ENCODE measurements at places on chromosomes 1 and 21. TPM values are rescaled to one million over a fixed set of nuclear protein-coding genes. Genes with fewer than 3 reads are reported as not detected.
A peak's percentile ranks its signal among the peaks of the same experiment; 100 is the strongest.

DNA sequence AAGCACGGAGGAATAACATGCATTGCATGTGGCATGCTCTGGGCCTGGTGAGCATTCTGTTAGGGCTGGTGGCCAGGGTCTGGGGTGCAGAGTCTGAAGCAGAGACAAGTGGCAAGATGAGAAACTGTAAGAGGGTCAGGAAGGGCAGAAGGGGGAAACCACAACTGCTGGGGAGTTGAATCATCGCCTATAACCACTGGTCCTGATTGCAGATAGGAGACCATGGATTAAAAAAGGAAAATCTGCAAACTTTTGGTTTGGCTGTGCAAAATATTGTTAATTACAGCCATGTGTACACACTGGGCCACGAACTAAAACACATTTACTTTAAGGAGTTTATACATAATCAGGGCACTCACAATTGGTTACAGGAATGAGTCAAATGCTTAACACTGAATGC is 76.6 kb downstream of the TGFBR3 start:
- H3K36me3 ChIP-seq: no peaks in the 10 kb centered on the region
- no peak for DNase-seq
- H3K4me1 ChIP-seq: peaks cover 21% of the 10 kb centered on the region
- H3K27ac ChIP-seq: no peak overlapping the region
- no peaks in the 10 kb centered on the region for H3K27me3 ChIP-seq
- H3K4me3 ChIP-seq: no peak overlapping the region

DNA sequence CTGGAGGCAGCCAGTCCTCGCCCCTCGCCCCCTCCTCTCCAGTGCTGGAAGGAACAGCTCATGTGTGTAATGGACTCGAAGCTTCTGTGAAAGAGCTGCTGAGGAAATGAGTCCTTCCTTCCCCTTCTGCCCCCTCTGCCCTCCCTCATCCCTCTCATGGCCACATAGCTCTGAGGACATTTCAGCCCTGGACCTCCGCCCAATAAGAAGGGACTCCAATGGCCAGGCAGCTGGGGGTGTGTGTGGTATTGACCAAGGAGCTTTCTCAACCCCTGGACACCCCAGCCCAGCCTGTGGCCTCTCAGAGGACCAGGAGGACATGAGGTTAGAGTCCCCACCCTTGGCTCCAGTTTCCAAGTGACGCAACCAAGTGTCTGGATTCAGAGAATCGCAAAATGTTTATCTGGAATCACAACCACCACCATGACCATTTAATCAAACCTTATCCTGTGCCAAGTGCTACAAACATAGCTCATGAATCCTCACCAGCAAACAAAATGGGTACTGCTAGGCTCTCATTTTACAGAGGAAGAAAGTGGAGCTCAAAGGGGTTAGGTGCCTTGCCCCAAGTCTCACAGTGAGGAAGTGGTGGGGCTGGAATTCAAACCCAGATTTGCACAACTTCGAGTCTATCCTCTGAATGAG is 47.8 kb upstream of the ECE1 start:
- H3K27me3 ChIP-seq: no peaks in the 10 kb centered on the region
- no peak overlapping the region for H3K4me3 ChIP-seq
- no peaks in the 10 kb centered on the region for H3K36me3 ChIP-seq
- DNase-seq: peak; percentile 55
- peaks cover 98% of the 10 kb centered on the region for H3K4me1 ChIP-seq
- peak overlapping the region; percentile 84 for H3K27ac ChIP-seq

- DNase-seq: no peak
- H3K27ac ChIP-seq: no peak overlapping the region
- H3K4me1 ChIP-seq: peaks cover 8% of the 10 kb centered on the region
- no peaks in the 10 kb centered on the region for H3K36me3 ChIP-seq
- no peak overlapping the region for H3K4me3 ChIP-seq
These were observed 61.9 kb downstream of the EVA1C start for GRCh38 chr21:32474179-32475059.

DNA sequence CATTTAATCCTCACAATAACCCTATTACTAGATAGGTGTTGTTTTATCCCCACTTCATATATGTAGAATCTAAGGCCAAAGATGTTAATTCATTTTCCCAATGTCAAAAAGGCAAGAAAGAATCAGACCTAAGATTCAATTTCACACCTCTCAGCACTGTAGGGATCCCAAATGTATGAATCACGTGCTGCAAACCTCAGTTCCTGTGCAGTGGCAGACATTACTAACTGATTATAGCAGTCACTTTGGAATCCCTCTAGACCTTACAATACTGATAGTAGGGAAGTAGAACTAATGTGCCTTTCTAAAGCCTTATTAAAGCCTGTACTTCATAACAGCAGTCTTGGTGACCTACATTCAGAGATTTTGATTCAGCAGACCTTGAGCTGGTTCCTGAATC is 2.3 kb downstream of the C1orf87 start:
- no peak overlapping the region for H3K27ac ChIP-seq
- no peaks in the 10 kb centered on the region for H3K4me1 ChIP-seq
- no peaks in the 10 kb centered on the region for H3K27me3 ChIP-seq
- no peaks in the 10 kb centered on the region for H3K36me3 ChIP-seq

DNA sequence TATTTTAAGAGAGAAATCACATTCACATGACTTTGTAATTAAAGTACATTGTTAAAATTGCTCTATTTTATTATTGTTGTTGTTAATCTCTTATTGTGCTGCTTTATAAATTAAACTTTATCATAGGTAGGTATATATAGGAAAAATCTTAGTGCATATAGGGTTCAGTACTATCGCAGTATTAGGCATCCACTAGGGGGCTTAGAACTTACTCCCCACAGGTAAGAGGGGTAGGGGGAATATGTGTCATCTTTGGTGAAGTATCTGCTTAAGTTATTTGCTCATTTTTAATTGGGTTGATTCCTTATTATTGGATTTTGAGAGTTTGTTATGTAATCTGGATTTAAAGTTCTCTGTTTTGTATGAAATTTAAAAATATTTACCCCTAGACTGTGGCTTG is 385.2 kb downstream of the DUSP10 start:
- no peak overlapping the region for H3K27ac ChIP-seq
- DNase-seq: no peak
- H3K4me3 ChIP-seq: no peak overlapping the region
- H3K36me3 ChIP-seq: no peaks in the 10 kb centered on the region

The TXLNA gene
- 46.7 TPM for total RNA-seq

The PLCH2 gene
- total RNA-seq: 4.4 TPM
